Activated T-helper 1 cell treated with anti-CD3 and anti-CD28 coated beads, Interleukin-2, amount 50 U/mL, for 16 hours (primary cell): ENCODE measurements at places on chromosomes 13 and 19.
A peak's percentile ranks its signal among the peaks of the same experiment; 100 is the strongest.

DNA sequence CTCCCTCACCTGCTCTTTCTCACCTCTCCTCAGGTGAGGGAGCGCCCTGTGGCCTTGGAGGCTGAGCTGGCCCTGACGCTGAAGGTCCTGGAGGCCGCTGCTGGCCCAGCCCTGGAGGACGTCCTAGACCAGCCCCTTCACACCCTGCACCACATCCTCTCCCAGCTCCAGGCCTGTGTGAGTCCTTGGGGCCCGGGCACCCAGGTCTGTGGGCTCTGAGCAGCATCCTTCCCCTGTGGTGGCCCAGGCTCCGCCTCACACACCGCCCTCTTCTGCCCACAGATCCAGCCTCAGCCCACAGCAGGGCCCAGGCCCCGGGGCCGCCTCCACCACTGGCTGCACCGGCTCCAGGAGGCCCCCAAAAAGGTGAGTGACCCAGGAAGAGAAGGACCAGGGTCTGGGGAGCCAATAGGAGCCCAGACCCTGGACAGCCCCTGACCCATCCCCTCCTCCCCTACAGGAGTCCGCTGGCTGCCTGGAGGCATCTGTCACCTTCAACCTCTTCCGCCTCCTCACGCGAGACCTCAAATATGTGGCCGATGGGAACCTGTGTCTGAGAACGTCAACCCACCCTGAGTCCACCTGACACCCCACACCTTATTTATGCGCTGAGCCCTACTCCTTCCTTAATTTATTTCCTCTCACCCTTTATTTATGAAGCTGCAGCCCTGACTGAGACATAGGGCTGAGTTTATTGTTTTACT lies 1.9 kb downstream of the IFNL1 start:
- DNase-seq: peak; percentile 23

DNA sequence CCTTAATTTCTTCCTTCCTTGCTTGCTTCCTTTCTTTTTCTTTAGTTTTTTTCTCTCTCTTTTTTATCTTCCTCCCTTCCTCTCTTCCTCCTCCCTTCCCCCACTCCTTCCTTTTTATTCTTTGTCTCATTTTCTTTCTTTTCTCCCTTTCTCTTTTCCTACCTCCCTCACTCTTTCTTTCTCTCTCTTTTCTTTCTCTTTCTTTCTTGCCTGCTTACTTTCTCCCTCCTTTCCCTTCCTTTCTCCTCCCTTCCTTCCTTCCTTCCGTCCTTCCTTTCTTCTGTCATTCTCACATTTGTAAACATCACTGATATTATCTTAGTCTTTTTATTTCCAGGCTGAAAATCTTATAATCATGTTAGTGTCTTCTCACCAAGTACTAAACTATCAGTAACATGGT lies 38.8 kb downstream of the SLITRK5 start:
- no peak for DNase-seq

DNA sequence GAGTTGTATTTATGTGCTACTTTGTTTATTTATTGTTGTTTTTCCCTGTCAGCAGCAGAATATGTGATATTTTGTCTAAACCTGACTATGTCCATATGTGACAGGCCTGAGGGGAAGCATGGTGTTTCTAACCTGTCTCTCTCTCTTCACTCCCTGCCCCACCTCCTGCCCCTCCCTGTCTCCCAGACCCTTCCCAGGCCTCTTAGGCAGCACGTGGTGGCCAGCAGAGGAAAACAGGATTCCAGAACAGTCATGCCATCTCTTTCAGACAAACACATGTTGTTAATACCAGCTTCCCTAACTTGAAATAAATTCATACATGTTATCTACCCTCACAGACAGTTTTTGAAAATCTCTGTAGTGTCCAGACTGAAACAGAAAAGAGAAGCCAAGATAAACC lies 31.0 kb upstream of the ATP11A start:
- no peak for DNase-seq

- no peak for DNase-seq
These were observed 64.0 kb downstream of the DNAJC3 start for GRCh38 chr13:95740979-95741320.

DNA sequence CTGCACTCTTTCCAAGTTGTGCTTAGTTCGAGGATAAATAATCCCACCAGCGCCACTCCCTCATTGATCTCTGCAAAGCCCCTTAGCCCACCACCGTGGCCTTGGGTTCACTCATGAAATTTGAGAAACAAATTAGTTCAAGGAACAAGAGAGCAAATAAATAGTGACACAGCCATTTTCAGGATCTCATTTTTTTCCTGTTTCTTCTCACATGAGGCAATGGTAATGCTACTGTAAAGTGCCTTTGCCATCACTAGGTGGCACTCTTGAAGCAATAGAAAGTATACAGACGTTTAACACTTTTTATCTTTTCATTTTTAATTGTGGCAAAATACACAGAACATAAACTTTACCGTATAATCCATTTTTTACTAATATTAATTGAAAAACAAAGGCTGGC lies 76.8 kb upstream of the ZNF835 start:
- no peak for DNase-seq

DNA sequence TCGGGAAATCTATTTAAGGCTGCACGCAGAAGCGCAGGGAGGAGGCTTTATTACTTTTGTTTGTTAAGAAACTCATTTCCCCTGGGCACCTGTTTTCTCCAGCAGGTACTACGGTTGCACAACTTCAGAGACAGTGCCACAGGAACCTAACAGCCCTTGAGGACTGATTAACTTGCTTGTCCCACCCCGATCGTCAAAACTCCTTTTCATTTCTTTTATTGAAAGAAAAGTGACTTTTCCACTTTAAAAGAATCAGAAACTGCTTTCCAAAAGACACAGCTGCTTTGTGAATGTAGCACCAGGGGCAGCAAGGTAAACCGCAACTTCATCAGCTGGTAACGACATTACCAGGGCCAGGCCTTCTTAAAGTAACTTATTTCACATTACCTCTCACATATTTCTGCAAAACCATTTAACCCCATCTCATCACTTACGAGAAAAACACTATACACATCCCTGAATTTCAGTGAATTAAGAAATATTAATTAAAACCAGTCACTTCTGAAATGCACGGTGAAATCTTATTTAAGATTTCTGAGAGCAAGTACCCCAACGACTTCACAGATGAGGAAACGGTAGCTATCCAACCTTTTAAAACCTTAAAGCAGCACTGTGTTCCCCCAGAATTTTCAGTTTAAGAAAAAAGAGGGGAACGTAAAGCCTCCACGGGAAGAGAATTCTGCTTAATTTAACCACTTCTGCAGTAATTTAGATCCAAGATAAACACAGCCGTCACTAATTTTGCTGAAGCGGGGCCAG lies 1.4 kb downstream of the ANKRD10 start:
- DNase-seq: no peak

DNA sequence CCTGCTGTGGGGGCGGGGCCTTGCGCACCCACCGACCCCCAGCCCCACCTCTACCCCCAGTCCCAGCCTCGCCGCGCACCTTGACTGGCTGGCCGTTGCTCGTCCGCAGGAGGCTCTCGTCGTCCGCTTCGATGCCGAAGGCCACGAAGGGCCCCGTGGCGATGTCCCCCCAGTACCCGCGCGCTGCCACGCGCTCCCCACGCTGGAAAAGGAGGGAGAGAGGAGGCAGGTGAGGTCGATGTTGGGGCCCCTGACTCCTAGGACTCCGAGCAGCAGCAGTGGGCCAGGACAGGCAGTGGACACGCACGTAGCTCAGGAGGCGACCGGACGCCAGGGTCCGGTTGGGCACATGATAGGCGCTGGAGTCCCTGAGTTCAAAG lies 3.4 kb upstream of the TNNI3 start:
- DNase-seq: no peak

DNA sequence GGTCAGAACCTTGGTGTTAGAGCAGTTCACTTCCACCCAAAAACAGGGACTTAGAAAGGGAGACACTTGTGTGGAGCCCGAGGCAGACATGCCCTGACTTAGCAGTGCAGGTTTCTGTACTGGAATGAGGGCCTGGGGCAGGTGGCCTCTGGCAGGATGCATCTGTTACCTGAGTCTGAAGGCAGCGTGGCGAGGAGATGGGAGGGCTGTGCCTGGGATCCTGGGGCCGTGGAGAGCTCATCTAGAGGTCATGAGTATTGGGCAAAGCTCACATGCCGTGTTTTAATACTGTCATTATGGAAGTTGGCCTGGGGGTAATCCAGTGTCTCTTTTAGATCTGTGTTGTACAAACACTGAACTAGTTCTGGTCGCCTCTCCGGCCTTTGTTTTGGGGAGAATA lies 21.4 kb downstream of the KDM4B start:
- no peak for DNase-seq

GRCh38 chr13:77779552-77780272 lies 82.2 kb downstream of the SLAIN1 start:
- DNase-seq: no peak

DNA sequence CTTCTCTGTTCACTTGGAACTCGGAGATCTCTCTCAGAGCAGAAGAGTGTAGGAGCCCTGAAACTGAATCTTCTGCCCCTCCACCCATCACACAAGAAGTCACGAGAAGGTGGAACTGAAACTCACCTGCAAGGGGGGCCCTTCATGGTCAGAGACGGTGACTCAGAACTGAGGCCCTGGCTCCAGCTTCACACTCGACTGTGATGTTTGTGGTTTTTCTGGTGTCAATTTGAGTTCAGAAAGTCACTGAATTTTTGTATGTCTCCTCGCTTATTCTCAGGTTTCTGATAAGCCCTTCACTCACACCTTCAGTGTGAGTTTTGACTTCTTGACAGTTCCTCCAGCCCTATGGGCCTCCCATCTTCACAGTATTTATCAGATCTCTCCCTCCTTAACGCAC lies 23.1 kb downstream of the SIGLEC5 start:
- no peak for DNase-seq

DNA sequence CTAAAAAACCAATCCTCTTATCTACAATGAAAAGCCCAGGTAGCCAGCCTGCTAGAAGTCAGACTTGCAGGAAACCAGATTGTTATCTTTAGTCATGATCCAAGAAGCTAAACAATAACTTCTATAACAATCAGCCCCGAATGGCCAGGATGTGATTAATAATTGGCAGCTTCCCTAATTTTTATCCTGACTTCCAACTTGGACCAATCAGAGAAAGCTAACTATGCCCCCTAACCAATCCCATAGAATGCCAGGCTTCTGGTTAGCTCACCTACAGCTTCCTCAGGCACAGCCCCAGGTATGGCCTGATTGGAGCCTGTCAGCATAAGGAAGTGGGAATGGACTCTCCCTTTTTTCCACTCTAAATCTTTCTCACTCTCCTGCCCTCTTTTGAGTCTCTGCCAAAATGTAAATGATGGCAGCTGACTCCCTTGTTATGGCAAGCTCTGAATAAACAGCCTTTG lies 394.9 kb downstream of the DLEU7 start:
- no peak for DNase-seq

DNA sequence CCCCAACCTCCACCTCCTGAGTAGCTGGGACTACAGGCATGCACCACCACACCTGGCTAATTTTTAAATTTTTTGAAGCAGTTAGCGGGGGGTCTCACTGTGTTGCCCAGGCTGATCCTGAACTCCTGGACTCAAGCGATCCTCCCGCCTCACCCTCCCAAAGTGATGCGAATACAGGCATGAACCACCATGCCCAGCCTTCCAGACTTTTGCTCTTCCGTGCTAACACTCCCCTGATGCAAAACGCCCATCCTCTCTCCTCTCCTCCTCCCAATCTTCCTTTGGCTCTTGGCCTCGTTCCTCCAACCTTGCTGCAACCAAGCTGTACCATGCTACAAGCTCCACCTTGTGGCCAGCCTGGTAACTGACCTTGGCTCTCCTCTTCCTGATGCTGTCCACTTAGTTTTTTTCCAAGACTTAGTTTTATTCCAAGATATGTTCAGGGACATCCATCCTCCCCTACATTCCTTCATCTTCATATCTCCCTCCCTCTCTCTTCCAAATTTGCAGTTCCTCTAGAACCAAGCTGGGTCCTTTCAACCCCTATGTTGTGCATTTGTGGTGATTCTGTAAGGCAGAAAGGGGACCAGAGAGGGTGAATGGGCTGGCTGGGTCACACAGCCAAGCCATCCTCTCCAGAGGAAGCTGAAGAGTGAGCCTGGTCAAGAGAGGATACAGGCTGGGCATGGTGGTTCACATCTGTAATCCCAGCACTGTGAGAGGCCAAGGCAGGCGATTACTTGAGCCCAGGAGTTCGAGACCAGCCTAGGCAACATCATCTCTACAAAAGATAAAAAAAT lies 32.8 kb downstream of the TINCR start:
- no peak for DNase-seq

DNA sequence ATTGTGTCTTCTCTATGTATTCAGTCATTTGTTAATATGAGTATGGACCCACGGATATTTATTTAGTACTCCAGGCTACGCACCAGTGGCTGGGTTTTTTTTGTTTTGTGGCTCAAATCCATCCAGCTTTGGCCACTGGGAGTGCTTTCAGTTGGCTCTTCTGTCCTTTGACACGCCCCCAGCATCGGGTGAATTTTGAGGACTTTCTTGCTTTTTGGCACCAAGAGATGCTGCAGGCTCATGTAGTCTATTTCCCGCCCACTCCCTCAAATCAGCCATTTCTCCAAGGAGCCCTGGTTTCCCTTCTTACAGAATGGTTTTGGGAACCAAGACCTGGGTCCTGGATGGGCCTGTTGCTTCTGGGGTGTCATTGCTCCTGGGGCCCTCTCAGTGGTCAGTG lies 55.8 kb downstream of the SMARCA4 start:
- DNase-seq: no peak

GRCh38 chr13:20714563-20715329 lies 11.2 kb downstream of the IL17D start:
- no peak for DNase-seq

- DNase-seq: no peak
These were observed 4.6 kb downstream of the KLF12 start for GRCh38 chr13:74129500-74130191.

GRCh38 chr13:78786459-78786858 lies 127.5 kb upstream of the OBI1 start:
- no peak for DNase-seq

- DNase-seq: no peak
These were observed 235.4 kb upstream of the MAB21L1 start for GRCh38 chr13:35711909-35712308.

- DNase-seq: peak; percentile 15
These were observed 59.9 kb downstream of the LIG4 start for GRCh38 chr13:108155185-108156106.

- no peak for DNase-seq
These were observed 242.4 kb upstream of the TMTC4 start for GRCh38 chr13:100917011-100917410.

DNA sequence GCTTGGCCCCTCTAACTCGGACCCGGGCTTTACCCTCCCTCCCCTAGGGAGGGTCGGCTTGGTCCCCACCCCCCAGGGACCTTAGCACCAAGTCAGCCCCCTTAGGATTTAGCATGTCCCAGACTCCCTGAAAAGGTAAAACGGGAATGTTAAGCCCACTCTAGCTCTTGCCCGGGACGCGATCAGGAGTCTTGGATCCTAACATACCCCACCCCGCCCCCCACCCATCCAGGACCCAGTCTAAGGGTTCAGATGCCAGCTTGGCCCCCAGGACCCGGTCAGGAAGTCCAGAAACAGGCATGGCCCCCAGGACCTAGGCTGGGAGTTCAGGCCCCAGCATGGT lies 437 bp downstream of the EPOR start:
- no peak for DNase-seq
